ENCODE measurements at places on chromosomes 6 and 20.

DNA sequence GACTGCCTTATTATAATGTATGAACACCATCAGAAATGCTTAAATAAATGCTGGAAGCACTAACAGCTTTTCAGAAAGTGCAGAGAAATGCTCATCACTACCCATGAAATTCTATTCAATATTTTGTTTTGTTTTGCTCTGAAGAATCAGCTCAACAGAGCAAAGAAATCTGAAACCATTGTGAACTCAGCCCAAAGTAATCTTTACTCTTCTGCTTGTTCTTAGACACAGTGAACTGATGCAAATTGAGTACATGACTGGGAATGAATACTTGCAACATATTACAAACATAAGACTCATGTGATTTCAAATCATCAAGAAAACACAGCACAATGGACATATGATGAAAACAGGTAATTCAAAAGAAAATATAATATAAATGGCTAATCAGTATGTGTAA lies 404.6 kb upstream of the OPRM1 start:
- DNase-seq, result no peak

- peak; percentile 61 for DNase-seq
These were observed at the start of gene HLA-DRA for GRCh38 chr6:32439602-32440214. TSS of gene HLA-DRA (plus strand) at chr6:32439887. CDS start at chr6:32439951, 64 bp downstream.

DNA sequence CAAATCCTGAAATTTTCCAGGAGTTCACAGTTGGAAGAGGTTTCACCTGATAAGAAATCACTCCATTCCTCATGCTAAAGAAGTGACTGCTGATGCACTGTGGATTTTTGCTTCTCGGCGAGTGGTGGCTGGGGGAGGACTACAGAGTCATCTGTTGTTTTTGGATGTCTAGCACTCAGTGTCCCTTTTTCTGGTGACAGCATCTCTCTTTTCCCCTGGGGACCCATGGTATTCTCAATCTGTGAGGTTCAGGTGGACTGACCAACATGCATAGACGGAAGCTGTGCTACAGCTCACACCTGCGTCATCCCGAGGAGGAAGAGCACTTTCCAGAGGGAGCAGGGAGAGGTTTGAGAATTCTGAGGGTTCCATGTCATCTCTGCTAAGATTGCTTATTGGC lies 42.7 kb upstream of the ZNF831 start:
- DNase-seq, result no peak

DNA sequence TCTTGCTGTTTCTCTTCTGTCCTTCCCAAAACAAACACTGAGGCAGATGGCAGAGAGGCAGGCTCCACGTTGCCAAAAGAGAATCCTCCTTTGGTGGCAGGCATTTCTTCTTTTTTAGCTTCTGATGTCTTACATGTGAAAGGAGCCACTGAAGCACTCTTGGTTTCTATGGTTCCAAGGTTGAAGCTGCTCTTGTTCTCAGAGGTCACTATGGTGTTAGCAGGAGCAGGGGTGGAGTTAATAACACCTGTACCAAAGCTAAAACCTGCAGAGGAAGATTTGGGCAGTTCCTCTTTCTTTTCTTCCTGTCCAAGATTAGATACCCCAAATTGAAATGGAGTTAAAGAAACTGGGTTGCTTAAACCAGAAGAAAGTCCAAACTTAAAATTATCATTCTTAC lies 28.8 kb downstream of the FAM8A1 start:
- DNase-seq, result no peak

DNA sequence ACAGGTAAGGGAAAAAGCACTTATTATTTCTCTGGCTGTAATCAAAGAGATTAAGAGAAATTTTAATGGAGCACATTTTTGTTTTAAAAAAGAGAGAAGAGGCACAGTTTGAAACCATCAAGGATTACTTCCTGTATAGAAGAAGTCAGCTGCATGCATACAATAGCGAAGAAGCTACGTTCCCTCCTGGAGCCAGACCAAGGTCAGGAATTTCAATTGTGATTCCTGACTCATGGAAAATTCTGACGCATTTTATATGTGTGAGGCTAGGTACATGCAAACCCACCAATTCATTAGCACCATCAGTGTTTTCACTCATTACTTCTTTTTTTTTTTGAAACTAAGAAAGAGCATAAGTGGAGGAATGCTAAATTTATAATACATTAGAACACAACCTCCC lies 232.7 kb upstream of the SGK1 start:
- DNase-seq, result no peak

GRCh38 chr6:44480097-44480541 lies 92.6 kb downstream of the CDC5L start:
- no peak for DNase-seq

- no peak for DNase-seq
These were observed 511.0 kb downstream of the CDKAL1 start for GRCh38 chr6:21045135-21045700.

GRCh38 chr6:168132531-168133167 lies 53.6 kb upstream of the FRMD1 start:
- no peak for DNase-seq

DNA sequence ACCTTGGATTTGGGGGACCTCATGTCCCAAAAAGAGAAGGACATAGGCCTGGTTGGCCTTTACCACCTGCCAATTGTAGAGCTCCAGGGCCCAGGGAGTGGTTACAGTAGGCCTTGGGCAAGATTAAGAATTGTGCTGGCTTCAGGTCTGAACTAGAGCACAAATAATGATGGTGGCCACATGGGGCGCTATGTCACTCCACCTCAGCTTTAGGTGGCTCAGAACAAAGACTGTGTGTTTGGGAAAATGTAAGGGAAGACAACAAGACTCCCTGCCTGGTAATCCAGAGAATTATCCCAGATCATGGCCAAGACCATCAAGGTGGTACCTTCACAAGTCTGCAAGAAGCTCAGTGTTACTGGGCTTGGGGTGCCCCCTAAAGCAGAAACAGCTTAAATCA lies 224.9 kb upstream of the OPRM1 start:
- DNase-seq, result no peak

- DNase-seq, result no peak
These were observed 132.8 kb downstream of the ARID1B start for GRCh38 chr6:156910011-156910334.

DNA sequence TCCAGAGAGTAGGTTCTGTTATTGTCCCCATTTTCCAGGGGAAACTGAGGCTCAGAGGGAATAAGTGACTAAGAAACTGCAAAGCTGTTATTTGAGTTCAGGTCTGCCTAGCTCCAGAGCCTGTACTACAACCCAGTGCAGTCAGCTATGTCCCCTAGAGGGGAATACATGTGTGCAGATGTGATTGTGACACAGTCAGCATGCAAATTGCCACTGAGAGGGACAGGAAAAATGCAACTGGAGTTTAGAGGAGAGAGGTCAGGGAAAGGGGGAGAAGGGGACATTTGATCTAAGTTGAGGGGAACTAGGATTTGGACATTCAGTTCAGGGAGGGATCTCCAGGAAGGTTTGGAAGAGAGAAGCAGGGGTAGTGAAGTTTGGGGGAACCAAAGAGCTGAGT lies 38.6 kb upstream of the EPB41L1 start:
- DNase-seq, result no peak

GRCh38 chr20:44422083-44422482 lies 53.6 kb upstream of the TTPAL start:
- no peak for DNase-seq

DNA sequence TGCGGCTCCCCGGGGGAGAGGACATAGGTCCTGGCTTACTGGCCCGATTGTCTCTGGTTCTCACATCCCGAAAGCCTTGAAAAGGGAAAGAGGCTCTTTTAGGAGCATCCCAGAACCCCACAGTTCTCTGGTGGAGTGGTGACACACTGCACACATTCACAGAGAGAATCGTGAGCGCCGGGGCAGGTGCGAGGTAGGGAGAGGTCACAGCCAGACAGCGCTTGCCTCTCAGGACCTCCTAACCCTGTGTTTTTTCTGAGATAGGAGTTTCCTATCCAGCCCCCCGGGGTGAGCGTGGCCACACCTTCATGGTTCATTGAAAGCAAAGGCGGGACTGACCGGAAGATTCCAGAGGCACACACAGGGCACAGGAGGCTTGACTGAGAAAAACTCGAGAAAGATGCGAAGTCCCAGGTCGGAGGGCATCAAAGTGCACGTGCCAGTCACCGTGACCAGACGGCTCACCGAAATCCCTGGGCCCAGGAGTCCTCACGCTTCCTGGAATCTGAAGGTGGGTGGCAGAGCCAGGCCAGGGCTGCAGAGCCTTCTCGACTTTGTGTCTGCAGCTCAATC lies 46.5 kb upstream of the FRMD1 start:
- no peak for DNase-seq

GRCh38 chr6:117338567-117338966 lies 73.2 kb downstream of the VGLL2 start:
- no peak for DNase-seq

- no peak for DNase-seq
These were observed 106.9 kb downstream of the RNGTT start for GRCh38 chr6:88856566-88856965.

DNA sequence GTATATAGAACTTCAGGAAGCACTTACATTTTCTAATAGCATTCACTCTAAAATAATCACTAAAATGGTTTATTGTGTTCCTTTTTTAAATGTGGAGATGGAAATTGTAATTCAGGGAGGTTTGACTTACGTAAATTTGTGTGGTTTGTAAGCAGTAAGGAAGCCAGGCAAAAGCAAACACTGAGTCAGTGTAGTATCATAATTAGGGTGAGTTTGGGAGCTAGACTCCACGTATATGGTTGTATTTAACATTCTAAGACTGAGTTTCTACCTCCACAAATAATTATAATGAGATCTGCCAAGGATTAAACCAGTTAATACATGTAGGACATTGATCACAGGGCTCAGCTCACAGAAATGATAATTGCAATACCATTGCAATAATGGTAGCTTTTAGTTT lies 425.5 kb downstream of the CBLN4 start:
- no peak for DNase-seq

GRCh38 chr20:59165396-59165795 lies 1.8 kb downstream of the ZNF831 start:
- DNase-seq, result no peak

- no peak for DNase-seq
These were observed 190.3 kb downstream of the TAF4 start for GRCh38 chr20:61875221-61875885.

- no peak for DNase-seq
These were observed 46.2 kb downstream of the PANK2 start for GRCh38 chr20:3935295-3935955.

DNA sequence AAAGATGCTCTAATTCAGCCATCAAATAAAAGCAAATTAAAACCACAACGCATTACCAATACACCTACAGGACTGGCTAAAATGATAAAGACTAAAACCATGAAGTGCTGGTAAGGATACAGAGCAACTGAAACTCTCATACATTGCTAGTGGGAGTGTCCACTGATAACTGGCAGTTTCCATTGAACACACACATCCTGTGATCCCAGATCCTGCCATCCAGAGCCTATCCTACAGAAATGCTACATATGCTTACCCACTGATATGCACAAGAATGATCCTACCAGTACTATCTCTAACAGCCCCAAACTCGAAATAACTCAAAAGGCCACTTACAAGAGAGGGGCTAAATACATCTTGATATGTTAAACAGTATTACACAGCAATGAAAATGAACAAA lies 81.0 kb downstream of the FYN start:
- DNase-seq, result no peak

DNA sequence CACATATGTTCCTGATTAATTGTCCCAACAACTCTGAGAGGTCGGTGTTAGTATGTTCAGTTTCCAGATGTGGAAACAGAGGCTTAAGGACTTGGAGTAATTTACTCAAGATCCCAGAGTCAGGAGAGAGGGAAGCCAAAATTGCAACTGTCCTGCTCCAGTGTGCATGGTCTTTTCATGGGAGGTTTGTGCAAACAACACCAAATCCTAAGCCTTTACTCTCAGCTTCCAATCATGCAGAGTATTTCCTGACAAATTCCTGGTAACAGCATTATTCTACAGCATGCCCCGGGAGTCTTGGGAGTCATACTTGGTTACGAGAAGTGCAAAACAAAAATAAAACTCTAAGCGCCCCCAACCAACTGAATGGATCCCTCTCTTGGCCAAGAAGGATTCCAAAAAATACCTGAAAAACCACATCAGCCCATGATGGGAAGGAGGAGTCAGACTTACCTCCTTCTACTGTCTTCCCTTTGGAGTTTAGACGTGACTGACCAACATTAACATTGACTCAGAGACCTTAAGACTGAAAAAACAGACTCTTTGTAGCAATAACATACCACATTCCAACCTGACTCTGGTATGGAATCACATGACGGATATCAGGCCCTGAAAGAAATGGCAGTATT lies 30.8 kb upstream of the PPP1R3G start:
- no peak for DNase-seq

DNA sequence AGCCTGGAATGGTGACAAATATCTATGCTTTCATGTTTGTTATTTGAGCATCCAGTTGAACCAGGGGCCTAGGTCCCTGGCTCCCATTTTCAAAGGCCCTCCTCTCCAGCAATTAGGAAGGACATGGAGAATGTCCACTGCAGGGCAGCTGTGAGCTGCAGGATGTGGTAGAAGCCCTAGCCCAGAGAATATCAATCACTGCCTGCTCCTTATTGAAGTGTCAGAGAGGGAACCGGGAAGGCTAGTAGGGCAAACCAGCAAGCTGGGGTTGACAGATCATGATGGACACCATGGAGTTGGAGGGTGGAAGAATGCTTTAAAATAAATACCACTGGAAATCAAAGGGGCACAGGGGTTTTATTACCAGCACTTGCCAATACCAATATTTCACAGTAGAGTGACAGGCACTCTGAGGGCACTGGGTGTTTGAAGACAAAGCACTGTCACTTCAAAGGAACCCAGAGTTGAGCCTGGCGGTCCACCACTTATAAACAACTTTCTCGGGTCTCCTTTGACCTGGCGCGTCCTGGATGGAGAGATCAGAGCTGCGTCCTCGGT lies 47.7 kb downstream of the ZNF831 start:
- DNase-seq, result no peak

- peak; percentile 75 for DNase-seq
These were observed at the start of gene GMEB2 for GRCh38 chr20:63626424-63627128. TSS of gene GMEB2 (minus strand) at chr20:63627101. CDS start at chr20:63619397, 7,704 bp downstream.

DNA sequence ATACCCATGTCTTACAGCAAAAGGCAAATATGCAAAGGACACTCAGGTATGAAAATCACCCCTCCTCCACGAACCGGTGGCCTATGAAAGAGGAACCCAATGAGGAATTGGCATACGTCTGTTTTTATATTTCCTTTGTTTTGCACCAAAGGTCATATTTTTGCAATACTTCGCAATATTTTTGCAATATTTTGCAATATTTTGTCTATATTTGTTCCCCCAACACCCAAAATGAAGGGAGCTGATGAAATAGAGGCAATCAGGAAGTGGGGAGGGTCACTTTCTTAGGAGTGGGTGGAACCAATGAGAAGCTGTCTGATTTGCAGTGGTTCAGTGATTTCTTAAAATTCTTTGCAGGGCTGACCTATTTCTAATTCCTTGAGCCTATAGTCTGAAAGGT lies 296.8 kb upstream of the TSHZ2 start:
- DNase-seq, result no peak

DNA sequence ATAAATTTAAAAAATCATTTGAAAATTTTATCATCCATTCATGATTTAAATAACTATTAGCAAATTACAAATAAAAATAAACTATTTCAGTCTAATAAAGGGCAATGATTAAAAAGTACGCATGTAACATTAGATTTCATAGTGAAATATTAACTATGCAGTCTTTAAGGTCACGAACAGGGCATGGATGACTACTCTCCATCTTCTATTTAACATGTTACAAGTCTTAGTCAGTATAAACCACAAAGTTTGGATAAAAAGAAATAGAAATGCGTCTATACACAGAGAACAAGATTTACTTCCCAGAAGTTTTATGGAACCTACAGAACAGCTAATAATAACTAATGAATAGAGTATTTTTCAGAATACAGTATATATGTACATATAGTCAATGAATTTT lies 1016.0 kb downstream of the EYS start:
- no peak for DNase-seq

All from GM18507 (cell line).